Activated CD4-positive, alpha-beta T cell treated with anti-CD3 and anti-CD28 coated beads for 4 hours (primary cell): ENCODE measurements at places on chromosomes 2 and 18.

DNA sequence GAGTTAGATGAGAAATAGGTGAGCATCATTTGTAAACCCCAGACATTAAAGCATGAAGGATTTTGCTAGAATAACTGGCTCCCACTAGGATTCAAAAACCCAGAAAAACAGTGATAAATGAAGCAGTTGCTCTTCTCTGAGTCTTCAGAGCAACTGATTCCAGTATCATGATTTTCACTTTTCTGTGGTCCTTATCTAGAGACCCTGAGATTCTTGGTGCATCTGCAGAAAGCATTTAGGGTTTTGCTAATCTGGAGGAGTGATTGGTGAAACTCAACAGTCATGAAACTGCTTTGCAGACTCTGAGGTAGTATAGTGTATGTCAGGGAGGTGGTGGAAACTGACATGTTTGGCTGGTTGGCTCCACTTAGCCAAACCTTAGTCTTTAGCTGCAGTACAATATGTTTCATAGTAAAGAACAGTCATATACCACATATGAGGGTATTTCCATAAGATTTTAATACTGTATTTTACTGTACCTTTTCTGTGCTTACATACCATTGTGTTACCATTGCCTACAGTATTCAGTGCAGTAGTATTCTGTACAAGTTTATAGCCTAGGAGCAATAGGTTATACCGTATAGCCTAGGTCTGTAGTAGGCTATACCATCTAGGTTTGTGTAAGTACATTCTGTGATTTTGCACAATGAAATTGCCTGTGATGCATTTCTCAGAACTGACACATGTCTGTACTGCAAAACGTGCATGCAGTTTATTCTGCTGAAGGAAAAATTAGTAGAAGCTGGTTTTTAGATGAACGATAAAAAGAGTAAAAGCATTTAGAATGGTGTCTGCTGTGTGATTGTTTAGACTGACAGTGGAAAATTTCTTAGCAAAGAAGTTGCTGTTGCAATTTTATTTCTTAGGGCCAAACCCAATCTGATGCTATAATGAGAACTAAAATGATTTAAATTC, 23.8 kb downstream of the EML4 start:
- DNase-seq, result no peak

- DNase-seq, result no peak
Measured at GRCh38 chr2:84878896-84879583, 1.8 kb downstream of the TRABD2A start.

DNA sequence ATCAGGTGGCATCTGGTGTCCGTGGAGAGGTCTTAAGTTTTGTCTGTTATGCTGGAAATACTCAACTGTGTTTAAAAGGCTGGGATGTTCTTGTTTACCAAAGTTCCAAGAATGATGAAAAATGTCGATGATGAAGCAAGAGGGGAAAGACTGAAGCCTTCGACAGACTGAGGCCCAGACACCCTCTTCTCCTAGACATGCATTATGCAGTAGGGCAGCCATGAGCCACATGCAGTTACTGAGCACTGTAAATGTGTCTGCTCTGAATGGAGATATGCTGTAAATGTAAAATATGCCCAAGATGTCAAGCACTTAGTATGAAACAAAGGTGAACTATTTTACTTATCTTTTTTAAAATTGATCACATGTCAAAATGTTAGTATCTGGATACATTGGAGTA, 163.1 kb downstream of the GALNT14 start:
- no peak for DNase-seq

DNA sequence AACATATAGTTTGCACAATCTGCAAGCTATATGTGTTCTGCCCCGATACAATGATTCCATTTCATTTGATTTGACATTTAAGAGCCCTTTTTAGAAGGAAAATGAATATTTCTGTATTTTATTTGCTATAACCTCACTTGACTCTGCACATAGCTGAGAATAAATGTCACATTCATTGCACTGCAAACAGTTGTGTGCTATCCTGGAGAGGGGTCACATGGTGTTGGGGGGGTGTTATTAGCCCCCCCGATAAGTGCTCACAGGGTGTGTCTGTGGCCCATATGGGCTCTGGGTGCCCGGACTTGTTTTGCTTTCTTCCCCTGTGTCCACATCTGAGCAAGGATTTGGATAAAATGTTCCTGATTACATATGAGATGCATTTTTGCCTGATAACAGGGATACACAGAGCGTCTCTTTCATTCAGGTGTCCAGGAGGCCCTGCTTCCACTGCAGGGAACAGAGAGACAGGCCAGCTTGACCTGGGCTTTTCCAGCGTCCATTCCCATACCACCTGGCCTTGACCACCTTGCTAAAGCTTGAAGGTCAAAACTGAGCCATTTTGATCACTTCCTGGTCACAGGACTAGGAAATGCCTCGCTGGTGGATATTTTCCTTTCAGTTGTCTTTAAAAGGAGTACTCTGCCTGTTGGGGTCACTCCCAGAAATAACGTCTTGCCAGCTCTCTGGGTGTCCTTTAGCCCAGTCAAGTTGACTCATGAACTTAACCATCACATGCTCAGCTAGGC, 38.4 kb upstream of the ID2 start:
- no peak for DNase-seq

- DNase-seq, result no peak
Measured at GRCh38 chr18:41933778-41934177, 21.3 kb upstream of the PIK3C3 start.

GRCh38 chr2:73999881-74000597, 15.3 kb downstream of the TET3 start:
- DNase-seq, result no peak

DNA sequence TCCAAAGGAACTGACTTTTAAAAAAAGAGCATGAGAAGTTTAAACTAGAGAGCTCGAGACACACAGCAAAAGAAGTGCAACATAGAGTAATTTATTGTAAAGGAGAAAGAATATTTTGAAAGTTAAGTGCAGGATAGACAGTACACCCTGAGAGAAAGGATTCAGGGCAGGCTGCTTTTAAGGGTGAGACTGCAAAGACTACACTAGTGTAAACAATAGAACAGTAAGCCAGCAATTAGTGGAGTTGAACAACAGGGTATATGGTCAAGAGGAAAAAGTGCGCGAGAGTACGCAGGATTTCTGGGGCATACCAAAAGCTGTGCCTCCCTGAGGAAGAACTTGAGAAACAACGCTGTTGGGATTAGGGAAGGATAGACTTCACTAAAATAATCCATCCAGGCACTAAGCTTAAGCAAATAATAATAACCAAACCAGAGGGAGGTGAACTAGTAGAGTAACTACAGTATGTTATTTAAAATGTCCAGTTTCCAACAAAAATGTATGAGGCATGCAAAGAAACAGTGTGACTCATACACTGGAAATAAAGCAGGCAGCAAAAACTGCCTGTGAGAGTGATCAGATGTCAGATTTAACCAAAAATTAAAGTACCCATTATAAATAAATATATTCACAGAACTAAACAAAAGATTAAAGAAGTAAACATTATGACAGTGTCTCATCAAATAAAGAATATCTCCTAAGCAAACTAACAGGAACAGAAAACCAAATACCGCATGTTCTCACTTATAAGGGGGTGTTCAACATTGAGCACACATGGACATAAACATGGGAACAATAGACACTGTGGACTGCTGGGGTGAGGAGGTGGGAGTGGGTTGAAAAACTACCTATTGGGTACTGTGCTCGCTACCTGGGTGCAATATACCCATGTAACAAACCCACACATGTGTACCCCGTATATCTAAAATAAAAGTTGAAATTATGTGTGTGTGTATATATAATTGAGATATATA, 40.5 kb upstream of the EMILIN2 start:
- DNase-seq, result no peak

- no peak for DNase-seq
Measured at GRCh38 chr2:86147793-86148192, 41.8 kb downstream of the PTCD3 start.

- DNase-seq, result no peak
Measured at GRCh38 chr2:214742119-214742518, 67.4 kb downstream of the BARD1 start.

DNA sequence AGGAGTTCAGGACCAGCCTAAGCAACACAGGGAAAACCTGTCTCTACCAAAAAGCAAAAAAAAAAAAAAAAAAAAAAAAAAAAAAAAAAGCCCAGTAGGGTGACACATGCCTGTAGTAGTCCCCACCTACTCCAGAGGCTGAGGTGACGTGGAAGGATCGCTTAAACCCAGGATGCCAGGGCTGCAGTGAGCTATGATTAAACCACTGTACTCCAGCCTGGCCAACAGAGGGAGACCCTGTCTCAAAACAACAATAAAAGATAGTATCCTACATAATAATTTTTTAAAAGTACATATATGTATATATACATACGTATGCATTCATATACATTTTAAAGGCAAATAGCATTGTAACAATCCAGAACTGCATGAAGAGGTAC, 51.7 kb downstream of the SOS1 start:
- peak; percentile 18 for DNase-seq

DNA sequence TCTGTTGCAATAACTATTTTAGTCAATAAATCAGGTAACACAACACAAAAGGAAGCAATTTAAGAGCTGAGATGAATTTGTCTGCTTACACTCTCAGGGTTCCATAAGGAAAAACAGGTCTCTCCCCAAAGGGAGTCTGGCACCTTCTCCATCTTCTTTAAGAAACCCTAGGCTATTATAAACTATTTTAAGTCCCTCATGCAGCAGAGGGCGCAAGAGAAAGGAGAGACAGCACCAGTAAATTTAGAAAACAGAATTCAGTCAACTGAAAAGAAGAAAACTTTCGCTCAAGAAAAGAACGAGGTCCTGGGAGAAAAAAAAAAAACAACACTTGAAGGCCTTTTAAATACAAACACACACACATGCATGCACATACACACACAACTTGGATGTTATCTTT, 19.1 kb downstream of the SULT1C4 start:
- DNase-seq, result no peak

DNA sequence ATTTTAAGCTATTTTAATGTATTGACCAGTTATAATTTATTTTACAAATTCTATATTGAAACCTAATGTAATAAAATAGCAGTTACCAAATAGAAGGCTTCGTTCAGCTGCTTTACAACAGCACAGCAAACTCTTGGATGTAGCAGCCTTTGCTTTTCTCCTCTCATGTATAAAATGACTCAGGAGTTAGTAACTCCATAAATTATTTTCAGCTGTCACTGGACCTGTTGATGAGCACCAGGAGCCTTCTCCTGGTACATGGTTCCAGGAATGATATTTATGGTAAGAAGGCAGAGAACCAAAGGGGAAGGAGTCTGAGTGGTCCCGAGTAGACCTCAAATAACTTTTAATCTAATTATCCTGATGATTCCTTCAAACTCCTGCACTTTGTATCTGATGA, 256.4 kb upstream of the NETO1 start:
- no peak for DNase-seq

DNA sequence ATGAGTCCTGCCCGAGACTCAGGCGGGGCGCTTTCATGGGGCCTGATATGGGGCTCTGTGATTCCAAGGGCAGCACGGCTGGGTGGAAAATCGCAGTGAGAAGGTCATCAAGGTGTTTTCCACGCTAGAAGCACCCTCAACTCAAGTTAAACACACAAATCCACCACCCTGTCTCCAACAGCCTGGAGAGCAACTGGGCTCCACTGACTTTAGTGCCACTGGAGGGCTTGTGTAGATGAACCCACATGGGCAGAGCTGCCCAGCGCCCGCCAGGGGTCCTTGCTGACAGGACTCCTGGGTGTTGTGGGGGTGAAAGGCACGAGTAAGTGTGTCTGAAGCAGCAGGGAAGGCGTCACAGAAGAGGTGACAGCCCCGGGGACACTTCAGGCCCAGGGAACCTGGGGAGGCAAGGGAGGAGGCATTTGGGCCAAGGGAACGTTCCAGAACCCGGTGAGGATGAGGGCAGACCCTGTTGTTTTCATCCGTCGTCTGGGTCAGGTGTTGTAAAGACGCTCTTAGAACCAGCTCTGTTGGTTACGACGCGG, 51.8 kb upstream of the CTDP1 start:
- no peak for DNase-seq

DNA sequence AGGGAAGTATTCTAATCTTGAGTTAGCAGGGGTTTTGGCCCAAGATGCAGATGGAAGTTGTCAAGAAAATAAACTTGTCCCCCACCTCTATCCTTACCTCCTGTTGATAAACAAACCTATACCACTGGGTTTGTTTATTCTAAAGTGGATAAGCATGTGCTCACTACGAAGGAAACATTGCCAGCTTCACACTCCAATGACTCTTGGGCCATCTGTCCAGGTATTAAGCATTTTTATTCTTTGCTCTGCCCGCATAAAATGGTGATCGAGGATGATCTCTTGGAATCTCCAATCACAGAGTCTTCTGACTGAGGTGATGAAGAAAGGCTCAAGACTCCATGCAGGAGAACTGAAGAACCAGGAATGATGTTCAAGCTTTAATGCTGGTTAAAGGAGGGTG, 1908.4 kb upstream of the PIK3C3 start:
- no peak for DNase-seq

DNA sequence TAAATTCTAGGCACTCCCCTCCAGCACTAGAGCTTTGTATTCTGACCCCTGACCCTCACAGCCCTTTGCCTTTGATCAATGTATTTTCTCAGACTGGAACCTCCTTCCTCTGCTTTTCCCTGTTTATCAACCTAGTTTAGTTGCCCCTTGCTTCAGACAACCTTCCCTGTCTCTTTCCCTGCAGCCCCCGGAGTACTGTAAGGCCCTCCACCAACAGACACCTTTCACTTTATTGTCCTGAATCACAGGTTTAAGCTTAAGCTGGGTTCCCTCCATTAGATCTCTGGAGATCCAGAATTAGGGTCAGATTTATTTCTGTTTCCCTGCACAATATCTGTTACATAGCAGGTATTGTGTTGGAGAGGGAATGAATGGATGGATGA, 140.2 kb downstream of the DDX1 start:
- DNase-seq, result no peak

DNA sequence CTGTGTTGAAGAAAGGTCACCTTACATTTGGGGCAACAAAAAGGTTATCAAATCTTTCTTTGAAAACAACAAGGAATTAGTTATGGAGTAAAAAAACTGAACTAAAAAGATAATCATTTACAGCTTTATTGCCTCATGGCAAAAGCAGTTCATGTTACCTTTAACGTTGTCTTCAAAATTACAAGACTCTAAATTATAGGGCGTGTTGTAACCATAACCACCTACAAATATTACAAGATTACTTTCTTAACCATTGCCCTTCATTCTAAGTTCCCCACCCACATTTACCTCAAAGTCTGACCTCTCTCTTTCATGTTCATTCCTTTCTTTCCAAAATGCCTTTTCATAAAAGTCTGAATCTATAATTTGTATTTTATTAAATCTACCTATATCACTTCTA, 74.6 kb upstream of the LRATD1 start:
- DNase-seq, result no peak

DNA sequence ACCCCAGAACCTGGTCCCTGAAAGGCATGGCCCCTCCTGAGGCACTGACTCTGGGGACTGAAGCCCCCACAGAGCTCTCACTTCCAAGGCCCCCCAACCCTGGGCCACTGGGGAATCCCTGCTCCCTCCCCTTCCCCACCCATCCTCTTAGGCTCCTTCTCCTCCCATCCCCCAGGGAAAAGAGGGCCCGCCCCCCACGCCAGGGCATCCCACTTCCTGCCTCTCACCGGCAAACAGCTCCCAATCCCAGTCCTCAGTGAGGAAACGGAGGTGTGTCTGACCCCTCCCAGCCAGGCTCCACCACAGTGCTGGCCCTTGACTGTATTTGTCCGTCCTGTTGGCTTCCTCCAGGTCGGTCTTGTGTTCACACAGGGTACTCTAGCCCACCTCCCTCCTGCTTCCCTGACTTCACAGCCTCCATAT, 35.0 kb upstream of the PTMA start:
- DNase-seq, result no peak
